ENCODE measurements at places on chromosomes 6 and 20. TPM values are rescaled to one million over a fixed set of nuclear protein-coding genes. Genes with fewer than 3 reads are reported as not detected.

GRCh38 chr20:53804920-53805894, 211.6 kb upstream of the ZNF217 start:
- H3K4me1 ChIP-seq, result peaks cover 12% of the 10 kb centered on the region
- no peaks in the 10 kb centered on the region for H3K27me3 ChIP-seq
- no peaks in the 10 kb centered on the region for H3K36me3 ChIP-seq
- no peak for DNase-seq
- H3K27ac ChIP-seq, result peak overlapping the region; percentile 38

DNA sequence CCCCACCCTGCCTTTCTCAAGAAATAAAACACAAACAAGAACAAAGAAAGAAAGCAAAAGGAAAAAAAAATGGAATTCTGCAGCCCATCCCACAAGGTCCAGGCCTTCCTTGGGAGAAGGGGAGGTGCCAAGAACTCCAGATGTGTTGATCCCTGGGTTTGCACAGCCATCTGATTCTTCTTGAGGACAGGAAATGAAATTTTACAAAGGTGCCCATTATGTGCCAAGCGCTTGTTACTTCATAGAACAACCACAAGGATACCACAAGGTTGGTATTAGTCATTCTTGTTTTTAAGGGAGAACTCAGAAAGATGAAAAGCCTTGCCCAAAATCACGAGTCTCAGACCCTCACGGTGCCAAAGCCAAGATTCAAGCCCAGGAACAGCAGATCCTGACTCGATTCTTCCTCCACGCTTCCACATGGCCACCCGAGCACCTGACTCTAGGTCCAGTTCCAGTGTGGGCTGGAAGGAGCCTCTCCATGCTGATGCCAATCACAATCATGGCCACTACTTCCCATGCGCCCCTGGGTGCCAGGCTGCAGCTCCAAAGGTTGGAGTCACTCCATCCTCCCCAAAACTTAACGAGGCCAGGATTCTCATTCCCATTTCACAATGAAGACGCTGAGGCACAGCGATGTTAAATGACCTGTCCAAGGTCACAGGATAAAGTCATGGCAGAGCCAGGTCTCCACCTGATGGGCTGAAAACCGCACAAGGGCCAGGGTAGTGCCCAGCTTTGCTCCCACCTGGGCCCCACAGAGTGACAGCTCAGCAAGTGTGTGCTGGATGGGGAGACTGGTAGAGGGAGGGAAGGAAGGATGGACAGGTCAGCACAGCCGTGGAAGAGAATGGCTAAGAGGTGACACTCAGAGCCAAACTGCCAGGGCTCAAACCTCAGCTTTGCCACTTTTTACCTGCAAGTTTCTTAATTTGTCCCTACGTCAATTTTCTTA, 66.7 kb upstream of the TOP1 start:
- H3K27me3 ChIP-seq, result no peaks in the 10 kb centered on the region
- no peak overlapping the region for H3K27ac ChIP-seq
- no peaks in the 10 kb centered on the region for H3K4me1 ChIP-seq
- no peak overlapping the region for H3K4me3 ChIP-seq

GRCh38 chr6:160355001-160355400, 6.8 kb downstream of the SLC22A3 start:
- H3K27me3 ChIP-seq, result peaks cover under 1% of the 10 kb centered on the region
- no peak for DNase-seq

DNA sequence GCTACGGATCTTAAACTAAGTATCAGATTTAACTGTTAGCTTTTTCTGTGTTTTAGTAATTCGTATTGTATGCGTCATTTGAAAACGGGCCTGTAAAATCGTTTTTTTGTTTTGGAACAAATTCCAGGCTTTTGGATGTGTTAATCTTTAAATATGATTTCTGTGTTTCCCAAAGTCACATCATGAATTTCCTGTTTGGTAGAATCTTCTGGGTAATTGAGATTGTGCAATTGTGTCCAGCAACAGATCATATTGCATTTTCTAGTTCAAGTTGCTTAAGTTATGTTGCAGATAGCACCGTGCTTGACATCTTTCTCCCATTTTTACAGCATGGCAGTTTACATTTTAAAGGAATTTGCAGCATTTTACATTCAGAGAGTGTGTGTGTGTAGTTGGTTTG, 1.9 kb downstream of the MAPK14 start:
- H3K4me1 ChIP-seq, result peaks cover 10% of the 10 kb centered on the region
- H3K4me3 ChIP-seq, result peak overlapping the region; percentile 65
- no peaks in the 10 kb centered on the region for H3K27me3 ChIP-seq
- DNase-seq, result peak; percentile 85

DNA sequence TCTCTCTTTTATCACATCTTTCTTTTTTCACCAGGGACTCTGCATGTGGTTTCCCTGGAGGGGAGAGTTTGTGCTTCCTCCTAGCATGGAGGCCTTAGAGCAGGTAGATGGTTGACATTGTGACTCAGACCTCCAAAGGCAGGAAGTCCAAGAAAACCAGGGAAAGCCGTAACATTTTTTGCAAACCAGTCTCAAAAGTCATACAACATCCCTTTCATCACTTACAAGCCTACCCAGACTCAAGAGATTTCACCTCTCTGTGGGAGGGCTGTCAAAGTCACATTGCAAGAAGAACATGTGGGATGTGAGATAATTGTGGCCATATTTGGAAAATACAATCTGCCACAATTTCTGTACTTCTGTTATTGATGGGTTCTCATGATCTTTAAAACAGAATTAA, 46.2 kb downstream of the SNRNP48 start:
- H3K27ac ChIP-seq, result no peak overlapping the region
- H3K4me3 ChIP-seq, result no peak overlapping the region
- peaks cover 11% of the 10 kb centered on the region for H3K4me1 ChIP-seq
- peaks cover 4% of the 10 kb centered on the region for H3K27me3 ChIP-seq

POU3F2 gene
- not detected for polyA plus RNA-seq
